Stomach (tissue), 19 donors: ENCODE measurements at places on chromosomes 2 and 18.

DNA sequence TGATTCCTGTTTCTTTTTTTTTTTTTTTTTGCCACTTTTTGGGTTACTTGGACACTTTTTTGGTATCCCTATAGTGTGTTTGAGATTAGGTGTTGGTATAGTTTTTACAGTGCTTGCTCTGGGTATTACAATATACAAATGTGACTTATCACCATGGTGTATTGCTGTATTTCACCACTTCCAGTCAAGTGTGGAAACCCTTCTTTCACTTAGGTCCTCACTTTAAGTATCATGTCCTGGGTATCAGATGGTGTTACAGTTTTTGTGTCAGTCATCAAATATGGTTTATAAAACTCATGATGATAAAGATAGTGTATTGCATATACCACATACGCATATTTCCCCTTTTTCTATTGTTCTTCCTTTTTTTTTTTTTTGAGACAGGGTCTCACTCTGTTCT, 1.8 kb downstream of the ATP9B start:
- no peak overlapping the region for H3K27ac ChIP-seq
- no peak overlapping the region for H3K4me3 ChIP-seq
- H3K4me1 ChIP-seq, result peaks cover 12% of the 10 kb centered on the region
- H3K27me3 ChIP-seq, result no peaks in the 10 kb centered on the region
- H3K36me3 ChIP-seq, result no peaks in the 10 kb centered on the region
- DNase-seq, result no peak

- H3K4me1 ChIP-seq, result no peaks in the 10 kb centered on the region
- no peak for DNase-seq
- no peak overlapping the region for H3K27ac ChIP-seq
- no peak overlapping the region for H3K4me3 ChIP-seq
- no peaks in the 10 kb centered on the region for H3K36me3 ChIP-seq
Measured at GRCh38 chr2:810397-810796, 133.2 kb upstream of the TMEM18 start.

GRCh38 chr2:127629637-127630036, 16.3 kb upstream of the GPR17 start:
- H3K27ac ChIP-seq, result no peak overlapping the region
- DNase-seq, result no peak
- H3K4me3 ChIP-seq, result no peak overlapping the region
- no peaks in the 10 kb centered on the region for H3K36me3 ChIP-seq
- no peaks in the 10 kb centered on the region for H3K4me1 ChIP-seq
- H3K27me3 ChIP-seq, result no peaks in the 10 kb centered on the region

DNA sequence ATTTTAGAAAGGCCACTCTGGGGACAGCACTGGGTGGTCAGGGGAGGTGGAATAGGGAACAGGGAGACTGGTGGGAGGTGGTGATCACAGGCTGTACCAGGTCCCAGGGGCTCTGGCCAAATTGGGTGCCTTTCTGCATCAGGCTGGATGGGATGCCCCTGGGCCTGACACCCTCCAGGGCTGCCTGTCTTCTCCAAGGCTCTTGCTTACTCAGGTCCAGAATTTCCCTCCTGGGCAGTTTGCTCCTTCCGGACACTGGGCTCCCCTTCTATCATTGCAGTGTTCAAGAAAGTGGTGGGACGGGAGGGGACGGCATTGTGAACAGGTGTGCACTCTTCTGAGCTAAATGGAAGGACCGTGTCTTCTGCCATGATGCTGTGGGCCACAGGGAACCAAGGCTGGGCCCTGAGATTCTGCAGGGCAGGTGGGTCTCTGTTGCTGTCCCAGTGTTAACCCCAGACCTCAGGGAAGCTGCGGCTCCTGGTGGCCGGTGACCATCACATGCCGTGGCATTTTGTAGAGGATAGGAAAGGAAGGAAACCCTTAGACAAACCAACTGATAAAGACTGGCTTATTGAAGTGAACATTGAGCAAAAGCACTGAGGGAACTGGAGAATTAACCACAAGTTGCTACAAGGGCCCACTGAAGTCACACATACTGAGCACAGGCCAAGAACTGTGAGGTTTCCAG, 93.7 kb upstream of the HS6ST1 start:
- no peaks in the 10 kb centered on the region for H3K4me1 ChIP-seq
- H3K36me3 ChIP-seq, result no peaks in the 10 kb centered on the region
- no peak overlapping the region for H3K27ac ChIP-seq
- no peak overlapping the region for H3K4me3 ChIP-seq
- DNase-seq, result peak; percentile 15

DNA sequence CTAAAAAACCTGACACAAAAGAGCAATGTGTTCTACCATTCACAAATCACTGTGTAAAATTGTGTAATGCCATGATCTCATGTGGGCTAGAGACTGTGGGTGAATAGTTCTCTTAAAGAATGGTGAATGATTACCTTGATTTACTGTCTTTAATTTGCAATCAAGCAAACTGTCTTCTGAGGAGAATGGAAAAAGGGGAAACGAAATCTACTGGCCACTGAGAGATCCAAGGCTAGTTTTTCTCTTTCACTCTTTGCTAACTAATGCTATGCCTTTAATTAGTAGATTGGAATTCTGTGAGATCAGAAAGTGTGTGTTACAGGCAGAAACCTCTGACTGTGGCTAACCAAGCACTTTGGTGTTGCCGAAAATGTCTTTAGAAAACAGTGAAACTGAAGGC, 422.7 kb downstream of the TGIF1 start:
- no peaks in the 10 kb centered on the region for H3K36me3 ChIP-seq
- no peaks in the 10 kb centered on the region for H3K4me1 ChIP-seq
- no peaks in the 10 kb centered on the region for H3K27me3 ChIP-seq
- no peak overlapping the region for H3K27ac ChIP-seq
- DNase-seq, result no peak

- no peak overlapping the region for H3K27ac ChIP-seq
- no peaks in the 10 kb centered on the region for H3K27me3 ChIP-seq
- H3K4me1 ChIP-seq, result peaks cover 17% of the 10 kb centered on the region
- H3K36me3 ChIP-seq, result no peaks in the 10 kb centered on the region
- no peak overlapping the region for H3K4me3 ChIP-seq
Measured at GRCh38 chr2:159290289-159290907, 3.9 kb upstream of the WDSUB1 start.

GRCh38 chr18:22260208-22260820, 90.9 kb downstream of the GATA6 start:
- H3K27ac ChIP-seq, result no peak overlapping the region
- no peaks in the 10 kb centered on the region for H3K27me3 ChIP-seq
